Smooth muscle cell of the coronary artery (primary cell): ENCODE measurements at places on chromosomes 5 and 9. TPM values are rescaled to one million over a fixed set of nuclear protein-coding genes. Genes with fewer than 3 reads are reported as not detected.

Gene MYORG
- total RNA-seq = 0.35 and 0.83 TPM in 2 replicates

Gene SLC23A1
- not detected in 2 replicates for total RNA-seq

Gene CDH9
- not detected in 2 replicates for total RNA-seq

Gene CBY3
- total RNA-seq = not detected in 2 replicates

Gene SPINK7
- not detected in 2 replicates for total RNA-seq

Gene NEUROG1
- not detected in 2 replicates for total RNA-seq

Gene GOLPH3
- 69.6 and 70.9 TPM in 2 replicates for total RNA-seq

Gene CARD6
- 8.9 and 11.7 TPM in 2 replicates for total RNA-seq

Gene ZNF483
- 0.60 and 2.3 TPM in 2 replicates for total RNA-seq
